Naive B cell (primary cell): ENCODE measurements at places on chromosomes 1 and 21. TPM values are rescaled to one million over a fixed set of nuclear protein-coding genes. Genes with fewer than 3 reads are reported as not detected.

The GLIS1 gene
- polyA plus RNA-seq: not detected

The FAM177B gene
- 85.8 TPM for polyA plus RNA-seq

The BARHL2 gene
- not detected for polyA plus RNA-seq

The DIP2A gene
- polyA plus RNA-seq: 4.7 TPM

The NGF gene
- polyA plus RNA-seq: not detected

The FAM43B gene
- polyA plus RNA-seq: not detected

The ERRFI1 gene
- polyA plus RNA-seq: 1.6 TPM

DNA sequence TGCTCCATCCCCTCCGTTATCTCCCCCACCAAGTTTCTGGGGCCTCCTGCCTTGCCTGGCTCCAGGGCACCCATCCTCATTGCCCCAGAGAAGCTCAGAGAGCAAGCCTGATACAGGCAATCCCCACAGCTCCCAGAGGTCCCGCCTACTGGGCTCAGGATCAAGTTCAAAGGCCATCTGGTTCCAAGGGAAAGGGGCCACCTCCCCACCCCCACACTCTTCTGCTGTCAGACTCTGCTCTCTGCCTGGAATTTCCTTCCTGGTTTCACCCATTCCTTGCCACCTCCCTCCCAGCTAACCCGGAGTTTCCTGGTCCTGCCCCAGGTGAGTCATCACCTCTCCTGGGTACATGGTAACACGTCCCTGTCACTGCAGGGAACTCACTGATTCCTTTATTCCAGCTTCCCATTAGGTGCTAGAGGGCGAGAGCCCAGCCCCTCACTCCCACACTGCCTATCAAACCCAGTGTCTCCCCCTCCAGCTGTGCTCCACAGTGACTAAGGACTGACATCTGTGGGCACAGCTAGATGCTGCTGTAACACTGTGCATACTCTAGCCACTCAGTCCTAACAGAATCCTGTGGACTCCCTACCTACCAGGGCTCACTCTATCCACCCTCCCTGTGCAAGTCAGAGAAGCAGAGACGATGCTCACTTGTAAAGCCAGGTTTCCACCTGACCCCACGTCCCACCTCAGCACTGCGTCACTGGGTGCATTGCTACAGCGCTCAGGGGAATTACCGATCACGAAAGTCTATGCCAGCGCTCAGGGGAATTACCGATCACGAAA is 21.8 kb downstream of the RSPH1 start:
- peak; percentile 51 for DNase-seq
- no peaks in the 10 kb centered on the region for H3K4me1 ChIP-seq
- no peak overlapping the region for H3K4me3 ChIP-seq
- no peaks in the 10 kb centered on the region for H3K36me3 ChIP-seq
- peak overlapping the region; percentile 69 for H3K27ac ChIP-seq

GRCh38 chr1:173863224-173864161 is 4.3 kb downstream of the GAS5 start:
- H3K4me3 ChIP-seq: peak overlapping the region; percentile 68
- no peak for DNase-seq
- peaks cover 26% of the 10 kb centered on the region for H3K4me1 ChIP-seq
- peak overlapping the region; percentile 3 for H3K27ac ChIP-seq

- DNase-seq: no peak
- H3K4me1 ChIP-seq: no peaks in the 10 kb centered on the region
- peaks cover 6% of the 10 kb centered on the region for H3K27me3 ChIP-seq
- H3K36me3 ChIP-seq: no peaks in the 10 kb centered on the region
- no peak overlapping the region for H3K27ac ChIP-seq
Measured at GRCh38 chr21:21007606-21008005, 9.4 kb downstream of the NCAM2 start.

DNA sequence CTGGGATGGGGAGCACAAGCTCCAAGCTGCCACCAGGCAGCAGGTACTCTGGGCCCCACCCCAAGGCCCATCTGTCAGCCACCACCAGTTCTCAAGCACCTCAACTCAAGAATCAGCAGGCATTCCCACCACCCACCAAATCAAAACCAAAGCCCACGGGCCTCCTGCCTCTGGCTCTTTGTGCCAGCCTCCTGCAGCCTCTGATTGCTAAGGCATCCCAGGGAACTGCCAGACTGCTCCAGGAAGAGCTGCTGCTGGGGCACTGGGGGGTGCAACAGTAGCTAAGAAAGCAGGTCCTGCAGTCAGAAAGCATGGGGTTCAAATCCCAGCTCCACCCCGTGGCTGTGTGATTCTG is 34.7 kb downstream of the CHD5 start:
- no peak overlapping the region for H3K4me3 ChIP-seq
- DNase-seq: no peak
- no peak overlapping the region for H3K27ac ChIP-seq
- peaks cover 8% of the 10 kb centered on the region for H3K4me1 ChIP-seq

GRCh38 chr1:150281758-150282557 is at the start of gene CIART:
Gene CIART, plus strand, starts transcription at chr1:150282554. Its CDS starts 714 bp downstream, at chr1:150283268.
- DNase-seq: peak; percentile 65
- peaks cover 32% of the 10 kb centered on the region for H3K4me1 ChIP-seq
- H3K4me3 ChIP-seq: peak within 1 kb of the TSS; percentile 97
- peak within 1 kb of the TSS; percentile 93 for H3K27ac ChIP-seq

DNA sequence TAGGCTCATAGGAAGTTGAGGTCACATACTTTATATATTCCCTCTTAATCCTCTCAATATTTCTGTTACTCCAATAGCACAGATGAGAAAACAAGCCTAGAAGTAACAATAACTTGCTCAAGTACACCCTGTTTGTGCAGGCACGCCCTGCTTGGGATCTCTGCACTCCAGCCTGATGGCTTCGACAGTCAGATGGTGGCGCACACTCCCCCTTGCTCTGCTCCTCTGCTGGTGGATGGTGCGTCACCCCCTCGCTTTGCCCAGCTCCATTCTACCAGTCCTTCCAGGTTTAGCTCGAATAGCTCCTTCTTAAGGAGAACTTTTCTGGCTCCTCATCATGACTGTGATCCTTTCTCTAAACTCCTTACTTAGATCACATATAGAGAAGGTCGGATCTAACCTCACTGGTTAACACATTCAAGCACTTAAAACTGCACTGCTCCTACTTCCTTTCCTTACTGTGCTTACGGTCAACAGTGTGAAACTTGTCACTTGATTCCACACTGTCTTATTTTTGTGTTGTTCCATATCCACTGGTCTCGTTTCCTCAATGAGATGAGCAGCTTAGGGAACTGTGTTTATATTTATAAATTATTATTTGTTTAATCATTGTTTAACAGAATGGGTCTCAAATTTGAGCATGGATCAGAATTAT is 3.0 kb downstream of the TSPAN2 start:
- no peak overlapping the region for H3K27ac ChIP-seq
- peaks cover 13% of the 10 kb centered on the region for H3K27me3 ChIP-seq
- H3K4me1 ChIP-seq: peaks cover 13% of the 10 kb centered on the region
- H3K4me3 ChIP-seq: peak overlapping the region; percentile 1

GRCh38 chr1:34721646-34722355 is 33.0 kb upstream of the GJB5 start:
- H3K36me3 ChIP-seq: no peaks in the 10 kb centered on the region
- peaks cover 26% of the 10 kb centered on the region for H3K27me3 ChIP-seq
- no peaks in the 10 kb centered on the region for H3K4me1 ChIP-seq
- H3K27ac ChIP-seq: no peak overlapping the region
- no peak for DNase-seq
- H3K4me3 ChIP-seq: no peak overlapping the region

DNA sequence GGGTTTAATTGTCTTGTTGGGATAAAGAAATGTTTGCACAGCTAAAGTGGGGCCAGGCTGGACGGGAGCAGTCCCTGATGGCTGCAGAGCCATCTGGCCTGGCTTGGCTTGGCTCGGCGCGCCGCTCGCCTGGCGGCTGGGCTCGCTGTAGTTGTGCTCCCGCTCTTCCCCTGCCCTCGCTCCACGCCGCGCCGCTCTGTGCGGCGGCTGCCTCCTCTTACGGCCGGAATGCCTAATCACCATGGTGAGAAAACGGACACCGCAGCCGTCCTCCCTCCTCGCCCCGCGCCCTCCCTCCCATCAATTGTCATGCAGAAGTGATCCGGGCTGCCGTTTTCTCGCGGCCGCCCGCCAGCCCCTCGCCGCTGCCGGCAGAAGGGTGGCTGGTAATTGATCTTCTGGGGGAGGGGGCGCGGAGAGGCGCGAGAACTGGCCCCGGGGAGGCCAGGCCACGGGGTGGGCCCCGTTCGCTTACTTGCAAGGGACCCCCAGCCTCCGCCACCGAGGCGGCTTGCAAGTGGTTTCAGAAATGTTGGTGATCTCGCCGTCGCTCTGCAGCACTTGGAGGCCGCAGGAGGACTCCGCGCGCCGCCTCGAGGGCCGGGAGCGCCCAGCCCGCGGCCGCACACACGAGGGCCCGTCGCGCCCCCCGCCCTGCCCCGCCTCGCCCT is 12.4 kb downstream of the RNF220 start:
- peaks cover 51% of the 10 kb centered on the region for H3K27me3 ChIP-seq
- DNase-seq: no peak
- H3K36me3 ChIP-seq: no peaks in the 10 kb centered on the region
- peak overlapping the region; percentile 29 for H3K4me3 ChIP-seq

DNA sequence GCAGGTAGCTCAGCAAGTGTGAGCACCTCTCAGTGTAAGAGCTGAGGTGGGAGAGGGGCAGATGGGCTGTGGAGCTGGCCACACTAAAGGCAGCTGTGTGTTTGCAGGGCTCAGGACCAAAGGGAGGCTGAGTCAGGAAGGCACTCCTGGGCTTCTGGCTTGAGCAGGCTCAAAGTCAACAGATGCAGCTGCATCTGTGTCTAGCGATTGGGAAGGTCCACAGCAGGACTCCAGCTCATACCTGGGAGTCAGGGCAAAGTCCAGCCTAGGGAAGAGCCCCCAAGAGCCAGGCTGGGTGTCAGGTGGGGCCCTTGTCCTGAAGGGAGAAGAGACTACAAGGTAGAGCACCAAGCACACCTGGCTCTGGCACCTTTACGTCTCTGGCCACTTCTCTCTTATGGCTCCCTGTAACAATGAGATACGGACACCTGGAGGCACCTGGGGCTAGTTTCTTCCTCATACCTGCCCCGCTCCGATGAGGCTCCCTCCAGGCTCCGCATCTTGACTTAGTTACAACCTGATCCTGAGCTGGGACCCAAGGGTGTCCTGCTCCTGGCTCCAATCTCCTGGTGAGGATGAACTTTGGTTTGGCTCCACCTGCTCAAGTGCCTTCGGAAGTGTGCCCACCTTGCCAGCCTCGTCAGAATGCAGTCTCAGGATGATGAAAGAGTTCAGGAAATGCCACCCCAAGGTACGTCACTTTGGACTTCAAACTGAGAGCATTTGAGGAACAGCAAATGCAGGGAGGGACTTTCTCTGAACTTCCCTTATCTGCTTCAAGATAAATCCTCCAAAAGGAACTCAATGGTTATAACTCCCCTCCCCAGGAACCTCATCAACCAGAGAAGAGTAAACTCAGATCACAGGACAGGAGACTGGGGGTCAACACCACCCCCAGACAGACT is 21.5 kb upstream of the SLC2A1 start:
- H3K27me3 ChIP-seq: no peaks in the 10 kb centered on the region
- peak overlapping the region; percentile 25 for H3K4me3 ChIP-seq
- peaks cover 16% of the 10 kb centered on the region for H3K4me1 ChIP-seq
- peaks cover 9% of the 10 kb centered on the region for H3K36me3 ChIP-seq
- peak; percentile 45 for DNase-seq

GRCh38 chr21:39055167-39055767 is 128.0 kb downstream of the PSMG1 start:
- no peak overlapping the region for H3K27ac ChIP-seq
- no peak for DNase-seq
- no peak overlapping the region for H3K4me3 ChIP-seq
- H3K36me3 ChIP-seq: no peaks in the 10 kb centered on the region
- no peaks in the 10 kb centered on the region for H3K4me1 ChIP-seq

- no peaks in the 10 kb centered on the region for H3K4me1 ChIP-seq
- no peak overlapping the region for H3K27ac ChIP-seq
- H3K36me3 ChIP-seq: peaks cover 21% of the 10 kb centered on the region
- no peak overlapping the region for H3K4me3 ChIP-seq
- H3K27me3 ChIP-seq: no peaks in the 10 kb centered on the region
Measured at GRCh38 chr1:227086636-227087035, 146.5 kb downstream of the COQ8A start.

- peaks cover 6% of the 10 kb centered on the region for H3K27me3 ChIP-seq
- peak overlapping the region; percentile 23 for H3K27ac ChIP-seq
- no peaks in the 10 kb centered on the region for H3K4me1 ChIP-seq
Measured at GRCh38 chr1:39116860-39117728, 87.4 kb upstream of the MACF1 start.

DNA sequence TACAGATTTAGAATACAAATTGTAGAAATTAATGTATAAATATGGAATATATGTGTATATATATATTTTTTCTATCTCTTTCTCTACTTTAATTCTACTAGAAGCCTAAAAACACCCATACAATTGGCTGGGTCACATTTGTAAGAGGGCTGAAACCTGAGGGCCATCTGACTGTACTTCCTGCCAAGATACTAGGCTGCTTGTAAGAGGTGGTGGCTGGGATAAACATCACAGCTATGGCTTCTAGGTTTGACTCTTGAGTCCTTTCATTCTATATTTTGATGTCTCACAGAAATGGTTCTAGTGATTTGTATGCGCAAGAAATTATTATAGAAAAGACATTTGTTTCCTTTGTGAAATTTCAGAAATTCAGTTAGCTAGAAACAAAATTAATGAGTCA is 1155.2 kb upstream of the B3GALT2 start:
- no peak overlapping the region for H3K4me3 ChIP-seq
- no peak overlapping the region for H3K27ac ChIP-seq
- H3K4me1 ChIP-seq: no peaks in the 10 kb centered on the region
- DNase-seq: no peak
- H3K27me3 ChIP-seq: no peaks in the 10 kb centered on the region

- H3K27ac ChIP-seq: no peak overlapping the region
Measured at GRCh38 chr21:36657999-36658398, 40.9 kb upstream of the SIM2 start.

- H3K4me3 ChIP-seq: no peak overlapping the region
- no peak for DNase-seq
- H3K36me3 ChIP-seq: peaks cover 1% of the 10 kb centered on the region
Measured at GRCh38 chr1:110165761-110166231, 15.5 kb downstream of the SLC6A17 start.

GRCh38 chr1:9340864-9341263 is 48.2 kb downstream of the SPSB1 start:
- H3K4me1 ChIP-seq: peaks cover 4% of the 10 kb centered on the region
- no peak overlapping the region for H3K4me3 ChIP-seq
- no peaks in the 10 kb centered on the region for H3K27me3 ChIP-seq
- no peak for DNase-seq
- no peak overlapping the region for H3K27ac ChIP-seq

DNA sequence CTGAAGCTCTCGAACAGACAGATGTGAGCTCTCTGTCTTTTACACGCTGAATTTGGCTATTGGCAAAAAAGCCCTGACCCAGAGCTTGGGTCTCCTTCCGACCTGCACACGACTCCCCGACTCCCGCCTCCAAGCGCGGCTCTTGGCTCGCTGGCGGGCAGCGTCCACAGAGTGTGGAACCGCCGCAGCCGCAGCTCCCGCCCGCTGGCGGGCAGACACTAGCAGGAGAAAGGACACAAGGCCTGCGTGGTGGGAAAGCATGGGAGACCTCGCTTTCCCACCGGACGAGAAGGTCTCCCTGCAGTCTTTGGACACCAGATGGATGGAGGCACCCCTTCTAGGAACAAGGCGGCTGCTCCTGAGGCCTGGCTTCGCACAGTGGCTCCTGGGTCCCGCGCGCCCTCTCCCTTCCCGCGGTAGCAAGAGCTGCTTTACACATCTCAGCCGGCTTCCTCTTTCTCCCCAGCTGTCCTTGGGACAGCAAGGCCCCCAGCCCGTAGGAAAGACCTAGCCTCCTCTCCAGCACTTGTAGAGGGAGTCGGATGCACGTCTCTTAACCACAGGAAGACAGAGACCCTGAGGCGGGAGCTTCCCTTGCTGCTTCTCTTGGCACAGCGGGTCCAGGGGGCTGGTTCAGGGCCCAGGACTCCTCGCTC is 92.1 kb downstream of the PRKAB2 start:
- H3K27ac ChIP-seq: peak overlapping the region; percentile 80
- peaks cover 8% of the 10 kb centered on the region for H3K36me3 ChIP-seq
- H3K4me1 ChIP-seq: peaks cover 52% of the 10 kb centered on the region
- peak overlapping the region; percentile 93 for H3K4me3 ChIP-seq
